ENCODE measurements at places on chromosomes 1 and 21.

- no peak for DNase-seq
These were observed 171.1 kb downstream of the TOMM20 start for GRCh38 chr1:234957330-234958065.

- no peak for DNase-seq
These were observed 75.2 kb downstream of the AXDND1 start for GRCh38 chr1:179440971-179441370.

DNA sequence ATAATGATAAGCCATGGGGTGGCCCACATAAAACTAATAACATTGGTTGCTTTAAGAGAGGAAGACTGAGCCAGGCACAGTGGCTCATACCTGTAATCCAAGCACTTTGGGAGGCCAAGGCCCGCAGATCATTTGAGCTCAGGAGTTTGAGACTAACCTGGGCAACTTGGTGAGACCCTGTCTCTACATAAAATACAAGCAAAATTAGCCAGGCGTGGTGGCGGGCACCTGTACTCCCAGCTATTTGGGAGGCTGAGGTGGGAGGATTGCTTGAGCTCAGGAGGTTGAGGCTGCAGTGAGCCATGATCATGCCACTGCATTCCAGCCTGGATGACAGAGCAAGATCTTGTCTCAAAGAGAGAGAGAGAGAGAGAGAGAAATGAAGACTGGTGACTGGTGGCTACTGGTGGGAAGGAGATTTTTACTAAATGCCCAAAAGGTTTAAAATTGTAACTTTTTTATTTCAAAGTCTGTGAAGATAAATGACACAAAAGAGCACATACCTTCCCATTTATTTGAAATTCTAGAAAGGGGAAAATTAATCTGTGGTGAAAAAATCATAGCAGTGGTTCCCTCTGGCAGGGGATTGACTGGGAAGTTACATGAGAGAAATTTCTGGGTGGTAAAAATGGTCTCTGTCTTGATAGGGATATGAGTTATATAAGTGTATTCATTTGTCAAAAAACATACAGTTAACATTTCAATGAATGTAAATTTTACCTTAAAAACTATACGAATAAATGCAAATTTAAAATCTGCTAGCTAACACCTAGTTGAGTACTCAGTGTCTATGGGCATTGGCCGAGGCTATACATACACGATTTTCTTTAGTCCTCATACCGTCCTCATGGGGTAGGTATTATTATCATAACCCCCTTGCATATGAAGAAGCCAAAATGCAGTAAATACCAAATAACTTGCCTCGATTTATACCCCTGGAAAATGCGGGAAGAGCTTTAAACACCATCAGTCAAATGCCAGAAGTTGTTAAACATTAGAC, 2.2 kb upstream of the NBPF1 start:
- DNase-seq = no peak

- DNase-seq = no peak
These were observed 25.3 kb downstream of the F13B start for GRCh38 chr1:197041486-197042353.

DNA sequence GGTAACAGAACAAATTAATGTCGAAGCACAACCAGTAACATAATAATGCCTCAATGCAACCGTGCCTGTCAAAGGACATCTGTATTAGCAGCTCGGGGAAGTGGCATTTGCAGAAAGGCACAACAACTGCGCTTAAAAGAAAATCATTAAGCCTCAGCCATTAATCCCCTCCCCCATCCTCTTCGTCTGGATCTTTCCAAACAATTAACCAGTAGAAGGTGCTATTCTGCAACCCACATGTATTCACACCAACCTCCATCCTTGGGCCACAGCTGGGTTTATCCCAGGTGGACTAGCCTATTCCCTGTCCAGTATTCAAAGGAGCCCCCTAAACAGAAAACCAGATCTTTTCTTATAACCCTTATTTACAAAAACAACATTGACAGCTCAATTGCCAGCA, 2.6 kb downstream of the RERE start:
- no peak for DNase-seq

- DNase-seq = no peak
These were observed 8.9 kb upstream of the RBM34 start for GRCh38 chr1:235169986-235170385.

- no peak for DNase-seq
These were observed 147.6 kb upstream of the TNR start for GRCh38 chr1:175890958-175891357.

- DNase-seq = peak; percentile 11
These were observed 13.1 kb upstream of the COL24A1 start for GRCh38 chr1:86169625-86170024.

DNA sequence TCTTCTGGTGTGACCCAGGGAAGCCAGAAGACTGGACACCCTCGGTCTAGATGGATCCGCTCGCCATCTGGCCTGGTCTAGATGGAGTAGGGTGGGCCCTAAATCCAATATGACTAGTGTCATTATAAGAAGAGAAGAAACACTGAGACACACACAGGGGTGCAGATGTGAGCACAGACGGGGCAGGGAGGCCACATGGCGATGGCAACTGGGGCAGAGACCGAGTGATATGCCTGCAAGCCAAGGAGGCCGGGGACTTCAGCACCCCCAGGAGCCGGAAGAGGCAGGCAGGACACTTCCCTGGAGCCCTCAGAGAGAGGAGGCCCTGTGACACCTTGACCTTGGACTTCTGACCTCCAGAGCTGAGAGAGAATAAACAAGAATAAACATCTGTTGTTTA, 5.6 kb upstream of the TFF3 start:
- no peak for DNase-seq

GRCh38 chr1:154989195-154989860, 4.1 kb upstream of the LENEP start:
- DNase-seq = no peak

GRCh38 chr1:164712131-164713036, 153.4 kb downstream of the PBX1 start:
- DNase-seq = no peak

- DNase-seq = no peak
These were observed 73.1 kb downstream of the ATP6V1G3 start for GRCh38 chr1:198467342-198467741.

GRCh38 chr1:2334883-2335534, 56.3 kb downstream of the MORN1 start:
- no peak for DNase-seq
